ENCODE measurements at places on chromosomes 4 and X.

DNA sequence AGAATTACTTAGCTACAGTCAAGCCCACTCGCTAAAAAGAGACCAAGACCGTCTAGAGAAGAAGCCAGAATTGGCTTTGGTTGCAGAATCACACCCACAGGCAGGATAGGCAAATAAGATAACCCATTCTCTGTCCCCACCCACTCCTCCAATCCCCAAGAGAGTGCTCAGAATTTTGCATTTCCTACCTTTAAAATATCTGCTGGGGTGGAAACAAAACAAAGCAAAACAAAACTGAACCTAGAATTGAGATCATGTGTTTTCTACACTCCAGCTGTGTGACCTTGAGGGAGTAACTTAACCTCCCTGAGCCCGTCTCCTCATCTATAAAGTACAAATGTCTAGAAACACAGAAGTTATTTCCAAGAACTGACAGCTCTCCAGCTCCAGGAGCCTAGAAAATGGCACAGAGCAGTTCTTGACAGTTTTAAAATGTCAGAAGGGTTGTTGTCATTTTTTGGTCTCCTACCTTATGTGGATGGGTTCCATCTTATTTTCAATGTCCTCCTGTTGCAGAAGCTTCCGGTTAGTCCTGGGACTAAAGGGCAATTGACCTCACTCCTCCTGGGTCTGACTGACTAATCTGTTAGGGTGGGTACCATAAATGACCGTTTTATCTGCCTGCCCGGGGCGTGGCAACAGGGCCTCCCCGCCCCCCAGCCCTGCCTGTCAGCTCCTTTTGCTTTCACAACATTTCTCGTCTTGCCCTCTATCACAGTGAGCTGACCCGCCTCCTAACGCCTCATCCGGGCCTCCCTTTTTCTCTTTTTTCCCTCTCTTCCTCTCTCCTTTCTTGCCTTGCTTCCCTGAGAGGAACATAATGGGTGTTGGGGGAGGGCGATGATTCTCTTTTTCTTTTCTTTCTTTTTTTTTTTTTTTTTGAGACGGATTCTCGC lies 114.0 kb downstream of the RBM47 start:
- DNase-seq, result no peak

DNA sequence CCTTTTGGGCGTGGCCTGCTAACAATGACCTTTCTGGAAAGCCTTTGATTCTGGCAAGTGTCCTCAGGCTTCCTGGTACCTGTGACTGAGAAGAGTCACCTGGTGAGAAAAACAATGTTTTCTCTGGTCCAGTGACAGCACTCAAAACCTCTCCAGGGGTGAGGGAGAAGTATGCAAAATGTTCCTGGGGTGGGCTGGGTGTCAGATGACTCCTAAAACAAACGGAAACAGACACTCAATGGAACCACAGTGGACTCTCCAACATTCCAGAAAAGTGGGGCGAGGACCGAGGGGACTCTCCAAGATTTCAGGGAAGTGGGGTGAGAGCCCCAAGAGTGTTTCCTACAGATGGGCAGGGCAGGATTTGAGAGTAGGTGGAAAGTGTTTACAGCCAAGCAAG lies 69.5 kb downstream of the ANAPC4 start:
- no peak for DNase-seq

DNA sequence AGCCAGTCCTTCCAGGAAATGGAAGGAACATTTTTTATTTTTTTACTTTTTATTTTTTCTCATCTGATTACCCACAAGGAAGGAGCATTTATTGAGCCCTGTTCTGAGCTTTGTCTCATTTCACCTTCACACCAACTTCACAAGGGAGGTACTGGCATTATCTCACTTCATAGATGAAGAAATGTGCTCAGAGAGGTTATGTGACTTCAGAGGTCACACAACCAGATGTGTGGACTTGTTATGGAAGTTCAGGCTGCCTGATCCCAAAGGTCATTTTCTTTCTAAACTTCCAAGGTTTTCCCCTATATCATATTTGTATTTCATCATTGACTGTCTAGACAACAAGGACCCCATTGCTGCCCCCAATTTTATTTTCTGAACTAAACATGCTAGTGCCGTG lies 160.3 kb downstream of the DCLK2 start:
- no peak for DNase-seq

- DNase-seq, result no peak
These were observed 61.6 kb upstream of the LIMCH1 start for GRCh38 chr4:41476310-41476885.

GRCh38 chr4:85672959-85673358 lies 198.0 kb downstream of the ARHGAP24 start:
- no peak for DNase-seq

GRCh38 chr4:181896614-181897013 lies 346.6 kb upstream of the TENM3 start:
- DNase-seq, result no peak

All from Right ventricle myocardium inferior (tissue), 1 donor.